ENCODE measurements at places on chromosomes 6 and 20.

- DNase-seq, result no peak
Observed at GRCh38 chr6:44925100-44925739, 402.9 kb upstream of the RUNX2 start.

GRCh38 chr6:39268721-39269120 lies 39.4 kb upstream of the KCNK5 start:
- no peak for DNase-seq

GRCh38 chr20:50328996-50329898 lies 138.6 kb downstream of the CEBPB start:
- DNase-seq, result no peak

GRCh38 chr6:163667372-163668060 lies 253.0 kb downstream of the QKI start:
- no peak for DNase-seq

DNA sequence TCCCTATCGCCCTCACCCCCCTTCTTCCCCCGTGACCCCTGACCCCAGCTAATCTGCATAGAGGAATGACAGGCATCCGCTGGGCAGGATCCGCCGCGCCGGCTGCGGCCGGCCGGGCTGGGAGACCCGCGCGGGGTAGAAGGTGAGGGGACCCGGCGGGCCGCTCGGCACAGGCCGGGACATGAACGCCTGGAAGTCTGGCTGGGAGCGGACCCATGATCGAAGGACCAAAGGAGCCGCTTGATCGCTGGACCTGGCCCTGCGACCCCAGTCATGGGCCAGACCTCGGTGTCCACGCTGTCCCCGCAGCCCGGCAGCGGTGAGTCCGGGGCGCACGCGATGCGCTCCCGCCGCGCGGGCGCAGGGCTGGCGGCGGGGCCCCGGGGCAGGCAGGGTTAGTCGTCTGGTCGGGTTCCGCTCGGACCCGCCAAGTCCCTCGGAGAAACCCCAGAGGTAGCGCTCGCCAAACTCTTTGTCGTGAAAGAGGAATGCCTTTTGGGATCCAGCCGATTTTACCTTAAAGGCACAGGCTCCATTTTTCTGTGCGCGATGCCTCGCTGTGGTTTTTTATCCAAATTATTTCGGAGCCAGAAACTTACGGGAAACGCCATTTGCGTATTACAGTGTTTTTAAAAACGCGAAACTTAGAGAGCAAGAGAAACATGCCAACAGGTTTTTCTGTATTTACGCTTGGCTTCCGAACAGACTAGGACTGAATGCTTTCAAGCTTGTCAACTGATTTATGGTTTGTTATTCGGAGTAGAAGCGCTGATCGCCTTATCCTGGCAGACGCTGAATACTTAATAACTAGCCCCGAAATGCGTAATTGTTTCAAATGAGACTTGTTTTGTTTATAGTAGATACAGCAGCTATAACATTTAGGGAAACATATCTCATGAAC lies at the start of gene PHACTR2:
Gene PHACTR2 (plus strand): TSS at position 75 of the 901 bp plus-strand sequence. CDS start 199 bp downstream, at position 274.
- DNase-seq, result peak; percentile 6
